ENCODE measurements at places on chromosomes 5 and 9.

DNA sequence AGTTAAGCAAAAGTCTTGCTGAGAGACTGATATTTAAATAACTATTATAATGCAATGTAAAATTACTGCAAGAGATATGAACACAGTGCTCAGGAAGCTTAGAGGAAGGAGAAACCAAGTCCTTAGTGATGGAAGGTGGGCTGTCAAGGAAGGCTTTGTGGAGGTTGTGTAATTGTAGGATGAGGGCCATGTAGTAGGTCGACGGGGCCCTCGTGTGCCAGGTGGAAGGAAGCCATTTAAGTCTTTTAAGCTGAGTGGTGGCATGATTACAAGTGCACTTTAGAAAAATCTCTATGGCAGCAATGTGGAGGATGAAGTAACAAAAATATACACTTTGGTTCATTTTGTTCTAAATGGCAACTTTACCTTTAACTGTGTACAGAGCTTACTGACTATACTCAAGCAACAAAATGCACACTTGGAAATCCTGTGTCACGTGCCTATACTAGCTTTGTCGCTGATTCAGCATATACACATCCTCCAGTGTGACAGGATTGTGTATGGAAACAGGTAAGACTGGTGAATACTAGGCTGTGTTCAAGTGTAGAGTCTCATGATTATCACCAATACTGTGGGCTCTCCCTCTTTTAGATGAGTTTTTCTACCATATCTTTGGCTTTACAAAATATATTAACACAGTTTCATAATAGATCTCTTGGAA, 78.6 kb downstream of the TMC1 start:
- no peak for DNase-seq

- DNase-seq: no peak
These were observed 92.9 kb downstream of the SPATA31D1 start for GRCh38 chr9:82081496-82081895.

- no peak for DNase-seq
These were observed 65.2 kb downstream of the RAPGEF1 start for GRCh38 chr9:131674425-131675421.

DNA sequence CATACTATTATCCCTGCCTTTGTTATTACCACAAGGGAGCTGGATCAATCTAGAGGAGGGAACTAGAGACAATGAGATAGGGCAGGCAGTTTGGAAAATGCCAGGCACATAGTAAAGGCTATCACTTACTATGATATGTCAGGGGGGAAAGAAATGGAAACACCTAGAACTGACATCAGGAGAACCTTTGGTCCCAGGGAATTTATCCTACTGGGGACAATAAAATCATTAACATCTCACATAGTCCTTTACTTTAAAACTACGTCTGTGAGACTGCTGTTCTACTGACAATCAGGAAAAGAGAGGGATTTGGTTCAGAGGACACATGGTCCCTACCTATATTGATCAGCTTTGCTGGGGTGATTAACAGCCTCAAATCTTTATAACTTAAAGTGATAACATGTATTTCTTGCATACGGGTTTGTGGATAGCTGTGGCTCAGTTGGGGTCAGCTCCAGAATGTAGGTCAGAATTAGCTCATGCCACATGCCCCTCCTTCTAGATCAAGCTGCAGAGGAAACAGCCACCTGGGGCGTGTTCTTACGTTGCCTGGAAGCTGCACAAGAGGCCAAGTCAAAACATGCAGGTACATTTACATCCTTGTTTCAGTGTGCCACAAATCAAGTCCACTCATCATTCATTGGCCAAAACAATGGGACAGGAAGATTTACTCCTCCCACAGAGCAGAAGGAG, 43.9 kb upstream of the ALDOB start:
- no peak for DNase-seq

- DNase-seq: no peak
These were observed 17.2 kb upstream of the DPM2 start for GRCh38 chr9:127954831-127955293.

DNA sequence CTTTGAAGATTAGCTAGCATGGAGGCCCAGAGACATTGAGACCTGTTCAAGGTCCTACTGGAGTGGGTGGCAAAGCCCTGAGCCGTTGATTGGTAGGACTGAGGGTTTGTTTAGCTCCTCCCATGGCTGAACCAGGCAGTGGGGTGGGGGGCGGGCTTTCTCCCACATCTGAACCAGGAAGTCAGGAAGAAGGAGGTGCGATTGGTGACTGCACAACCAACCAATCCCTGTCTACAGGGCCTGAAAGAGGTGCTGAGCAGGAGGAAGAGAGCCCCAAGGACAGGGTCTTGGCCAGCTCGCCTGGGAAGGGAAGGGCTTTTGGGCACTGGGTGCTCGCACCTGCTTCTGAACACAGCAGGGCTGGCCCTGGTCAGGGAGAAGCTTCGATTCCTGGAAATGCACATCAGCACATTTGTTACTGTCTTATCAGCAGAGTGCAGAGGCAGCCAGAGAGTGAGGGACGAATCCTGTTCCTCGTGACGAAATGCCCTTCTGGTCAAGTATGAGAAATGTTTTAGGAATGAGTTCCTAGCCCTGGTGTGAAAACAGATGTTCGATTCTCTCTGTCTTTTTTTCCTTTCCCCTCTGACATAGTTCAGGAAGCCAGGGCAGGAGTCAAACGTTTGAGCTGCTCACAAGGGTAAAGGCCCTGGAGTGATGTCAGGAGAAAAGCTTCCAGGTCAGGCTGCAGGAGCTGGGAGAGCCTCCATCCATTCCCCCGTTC, 294.8 kb upstream of the KLF4 start:
- DNase-seq: no peak

- no peak for DNase-seq
These were observed 23.0 kb downstream of the SLC28A3 start for GRCh38 chr9:84317563-84317962.
